Endodermal cell (in vitro differentiated cells): ENCODE measurements at places on chromosomes 3 and 15. TPM values are rescaled to one million over a fixed set of nuclear protein-coding genes. Genes with fewer than 3 reads are reported as not detected.

DNA sequence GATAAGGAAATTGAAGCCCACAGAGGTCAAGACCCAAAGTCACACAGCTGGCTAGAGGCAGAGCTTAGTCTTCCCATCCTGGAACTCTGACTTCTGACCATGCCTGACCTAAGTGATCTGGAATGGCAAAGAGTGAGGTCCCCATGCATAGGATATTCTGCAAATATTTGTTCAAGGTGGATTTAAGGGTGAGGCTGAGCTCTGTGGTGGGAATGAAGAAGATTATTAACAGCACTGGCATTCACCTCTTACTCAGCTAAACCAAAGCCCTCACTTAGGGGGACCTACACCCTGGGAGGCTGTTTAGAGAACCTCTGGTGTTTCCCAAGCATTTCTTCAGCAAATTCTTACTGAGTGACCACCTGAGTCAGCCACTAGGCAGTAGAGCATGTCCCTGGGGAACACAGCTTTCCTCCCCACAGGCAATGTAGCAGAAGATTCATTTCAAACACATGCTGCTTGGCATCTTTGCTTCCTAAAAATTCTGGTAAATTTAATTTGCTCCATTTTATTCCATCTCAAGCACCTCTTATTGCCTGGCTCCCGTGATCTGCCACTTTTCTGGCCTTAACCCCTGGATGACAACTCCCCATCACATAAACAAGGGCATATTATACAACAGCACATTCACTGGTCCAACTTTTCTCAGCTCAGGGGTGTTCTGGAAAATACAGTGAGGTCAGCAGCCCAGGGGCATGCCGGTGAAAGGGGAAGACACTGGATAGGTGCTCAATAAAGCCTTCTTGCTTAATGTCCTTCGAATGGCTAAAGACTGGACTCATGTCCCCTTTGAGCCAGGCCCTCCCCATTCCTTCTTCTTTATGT lies 176.0 kb downstream of the ABHD5 start:
- H3K27me3 ChIP-seq = peaks cover 11% of the 10 kb centered on the region
- H3K4me3 ChIP-seq = no peak overlapping the region
- H3K27ac ChIP-seq = no peak overlapping the region
- no peaks in the 10 kb centered on the region for H3K4me1 ChIP-seq

- DNase-seq = no peak
- no peaks in the 10 kb centered on the region for H3K36me3 ChIP-seq
- H3K4me1 ChIP-seq = peaks cover 7% of the 10 kb centered on the region
- no peak overlapping the region for H3K4me3 ChIP-seq
- H3K27ac ChIP-seq = no peak overlapping the region
These were observed 364.9 kb upstream of the DPPA4 start for GRCh38 chr3:109702252-109702651.

GRCh38 chr15:66802025-66803001 lies 100.3 kb downstream of the SMAD6 start:
- DNase-seq = peak; percentile 50
- peak overlapping the region; percentile 72 for H3K27ac ChIP-seq
- no peaks in the 10 kb centered on the region for H3K27me3 ChIP-seq
- H3K4me3 ChIP-seq = no peak overlapping the region
- H3K36me3 ChIP-seq = no peaks in the 10 kb centered on the region

- no peak overlapping the region for H3K27ac ChIP-seq
- H3K4me1 ChIP-seq = no peaks in the 10 kb centered on the region
- no peaks in the 10 kb centered on the region for H3K36me3 ChIP-seq
- H3K27me3 ChIP-seq = no peaks in the 10 kb centered on the region
- no peak overlapping the region for H3K4me3 ChIP-seq
These were observed 9.7 kb downstream of the RBMS3 start for GRCh38 chr3:29290596-29290995.

- peaks cover 7% of the 10 kb centered on the region for H3K36me3 ChIP-seq
- no peaks in the 10 kb centered on the region for H3K27me3 ChIP-seq
- H3K27ac ChIP-seq = no peak overlapping the region
- DNase-seq = no peak
These were observed 94.9 kb downstream of the AKAP13 start for GRCh38 chr15:85475317-85475701.

GRCh38 chr3:23594894-23595670 lies 210.7 kb upstream of the UBE2E1 start:
- H3K4me3 ChIP-seq = no peak overlapping the region
- peaks cover 7% of the 10 kb centered on the region for H3K36me3 ChIP-seq
- no peaks in the 10 kb centered on the region for H3K27me3 ChIP-seq
- H3K27ac ChIP-seq = no peak overlapping the region
- DNase-seq = no peak

DNA sequence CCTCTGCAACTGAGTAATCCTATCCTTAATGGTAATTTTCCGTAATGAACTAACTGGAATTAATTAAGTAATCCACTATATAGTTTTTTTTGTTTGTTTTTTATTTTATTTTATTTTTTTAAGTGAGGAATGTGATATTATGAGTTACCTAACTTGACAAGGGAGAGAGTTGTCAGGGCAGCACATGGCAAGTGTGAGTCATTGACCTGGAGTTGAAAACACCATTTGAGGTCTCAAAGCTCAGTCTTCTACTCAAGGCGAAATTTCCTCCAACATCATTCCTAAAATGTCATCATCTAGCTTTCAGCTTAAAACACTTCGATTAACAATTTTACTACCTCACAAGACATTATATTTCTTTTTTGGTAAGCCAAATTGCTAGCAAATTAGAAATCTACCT lies 87.8 kb downstream of the NECTIN3 start:
- no peaks in the 10 kb centered on the region for H3K27me3 ChIP-seq
- DNase-seq = no peak
- H3K4me1 ChIP-seq = no peaks in the 10 kb centered on the region
- no peaks in the 10 kb centered on the region for H3K36me3 ChIP-seq

- DNase-seq = no peak
- no peak overlapping the region for H3K27ac ChIP-seq
- H3K36me3 ChIP-seq = no peaks in the 10 kb centered on the region
- peak overlapping the region; percentile 80 for H3K4me3 ChIP-seq
- H3K4me1 ChIP-seq = no peaks in the 10 kb centered on the region
These were observed 36.6 kb upstream of the EPHB3 start for GRCh38 chr3:184524981-184525336.

DNA sequence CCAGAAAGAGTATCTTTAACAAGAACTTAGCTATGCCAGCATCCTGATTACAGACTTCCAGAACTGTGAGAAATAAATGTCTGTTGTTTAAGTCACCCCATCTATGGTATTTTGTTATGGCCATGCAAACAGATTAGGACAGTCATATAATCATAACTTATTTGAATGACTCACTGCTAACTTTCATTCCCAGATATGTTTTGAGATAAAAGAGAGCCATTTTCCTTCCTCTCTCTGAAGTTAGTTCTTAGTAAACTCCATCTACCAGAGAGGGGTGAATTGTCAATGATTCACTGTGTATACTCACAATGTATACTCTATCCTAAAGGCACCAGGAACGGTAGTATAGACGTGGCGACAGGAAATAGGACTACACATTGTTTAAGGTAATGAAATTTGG lies 179.4 kb upstream of the DPH6 start:
- no peak overlapping the region for H3K27ac ChIP-seq
- no peak for DNase-seq
- H3K27me3 ChIP-seq = no peaks in the 10 kb centered on the region
- no peaks in the 10 kb centered on the region for H3K36me3 ChIP-seq
- H3K4me1 ChIP-seq = no peaks in the 10 kb centered on the region
- no peak overlapping the region for H3K4me3 ChIP-seq

DNA sequence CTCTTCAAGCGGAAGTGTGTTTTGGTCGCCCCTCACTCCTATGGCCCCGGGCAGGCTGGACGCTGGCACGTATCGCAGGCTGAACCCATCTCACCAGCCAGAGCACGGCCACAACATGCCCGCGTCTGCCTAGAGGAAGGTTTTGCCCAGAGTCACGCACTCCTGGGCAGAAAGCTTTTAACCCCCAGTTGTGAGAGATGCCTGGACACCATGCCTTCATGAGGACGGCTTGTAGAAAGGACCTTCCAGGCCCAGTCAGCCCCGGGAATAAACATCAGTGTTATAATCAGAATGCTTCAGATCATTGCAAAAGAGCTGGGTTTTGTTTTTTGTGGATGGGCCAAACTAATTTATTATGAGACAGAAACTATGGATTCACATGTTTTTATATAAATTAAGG lies 16.5 kb downstream of the CYFIP1 start:
- no peak for DNase-seq
- no peaks in the 10 kb centered on the region for H3K4me1 ChIP-seq
- H3K36me3 ChIP-seq = peaks cover 10% of the 10 kb centered on the region
- no peak overlapping the region for H3K4me3 ChIP-seq
- no peaks in the 10 kb centered on the region for H3K27me3 ChIP-seq
- H3K27ac ChIP-seq = no peak overlapping the region

GRCh38 chr15:47756872-47757271 lies 39.6 kb downstream of the SEMA6D start:
- no peak overlapping the region for H3K4me3 ChIP-seq
- H3K4me1 ChIP-seq = no peaks in the 10 kb centered on the region
- no peaks in the 10 kb centered on the region for H3K27me3 ChIP-seq
- peaks cover 52% of the 10 kb centered on the region for H3K36me3 ChIP-seq

GRCh38 chr3:144287001-144287400 lies 315.4 kb downstream of the DIPK2A start:
- no peak overlapping the region for H3K27ac ChIP-seq
- no peaks in the 10 kb centered on the region for H3K27me3 ChIP-seq
- no peaks in the 10 kb centered on the region for H3K36me3 ChIP-seq
- DNase-seq = no peak

GRCh38 chr15:70316059-70316600 lies 218.4 kb upstream of the TLE3 start:
- H3K27me3 ChIP-seq = no peaks in the 10 kb centered on the region
- peaks cover 8% of the 10 kb centered on the region for H3K4me1 ChIP-seq
- H3K27ac ChIP-seq = no peak overlapping the region
- no peak for DNase-seq
- no peaks in the 10 kb centered on the region for H3K36me3 ChIP-seq
- no peak overlapping the region for H3K4me3 ChIP-seq

DNA sequence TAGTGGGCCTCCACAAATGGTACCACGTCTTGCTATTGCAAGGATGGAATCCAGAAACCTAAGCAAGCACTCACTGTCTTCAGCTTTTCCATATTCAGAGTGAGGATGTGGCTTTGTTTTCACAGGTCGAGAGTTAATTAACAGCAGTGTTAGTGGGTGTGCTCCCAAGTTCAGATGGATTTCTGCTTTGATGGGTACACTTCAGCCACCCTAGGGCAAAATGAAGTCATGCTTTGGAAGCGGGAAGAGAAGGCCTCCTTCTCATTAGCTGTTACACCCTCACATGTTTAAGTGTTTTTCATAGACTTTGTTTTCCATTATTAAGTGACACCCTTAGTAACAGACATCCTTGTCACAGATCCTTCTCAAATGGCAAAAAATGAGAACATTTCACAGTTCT lies 36.3 kb upstream of the DYNC1LI1 start:
- no peaks in the 10 kb centered on the region for H3K36me3 ChIP-seq
- H3K27me3 ChIP-seq = no peaks in the 10 kb centered on the region

GRCh38 chr3:170356596-170357175 lies 829 bp upstream of the SKIL start:
- peak; percentile 92 for DNase-seq
- no peaks in the 10 kb centered on the region for H3K4me1 ChIP-seq
- H3K36me3 ChIP-seq = peaks cover 22% of the 10 kb centered on the region
- H3K4me3 ChIP-seq = peak overlapping the region; percentile 92
- H3K27ac ChIP-seq = peak overlapping the region; percentile 99

DNA sequence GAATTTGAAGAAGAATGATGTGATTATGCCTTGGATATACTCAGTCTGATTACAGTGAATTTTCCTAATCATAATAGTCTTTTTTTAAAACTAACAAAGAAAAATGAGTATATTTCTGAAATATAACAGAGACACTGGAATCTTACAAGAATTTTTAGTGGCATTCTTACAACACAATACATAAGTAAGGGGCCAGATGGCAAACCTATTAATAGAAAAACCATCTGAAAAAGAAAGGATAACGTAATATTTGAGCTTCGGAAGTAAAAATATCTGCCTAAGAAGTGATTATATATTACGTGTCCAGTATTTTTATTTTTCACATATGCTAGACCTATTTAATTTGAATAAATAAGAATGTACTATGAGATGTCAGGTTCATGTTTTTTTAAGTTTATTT lies 452.8 kb downstream of the NAALADL2 start:
- H3K36me3 ChIP-seq = no peaks in the 10 kb centered on the region
- DNase-seq = no peak
- no peaks in the 10 kb centered on the region for H3K4me1 ChIP-seq
- no peak overlapping the region for H3K4me3 ChIP-seq
- no peaks in the 10 kb centered on the region for H3K27me3 ChIP-seq

GRCh38 chr3:5002174-5002870 lies 23.1 kb downstream of the BHLHE40 start:
- no peak overlapping the region for H3K27ac ChIP-seq
- no peaks in the 10 kb centered on the region for H3K36me3 ChIP-seq
- peak; percentile 85 for DNase-seq
- H3K4me1 ChIP-seq = peaks cover 16% of the 10 kb centered on the region
- H3K27me3 ChIP-seq = no peaks in the 10 kb centered on the region
- no peak overlapping the region for H3K4me3 ChIP-seq

- no peak for DNase-seq
- no peaks in the 10 kb centered on the region for H3K4me1 ChIP-seq
These were observed 174.4 kb upstream of the LPP start for GRCh38 chr3:187979564-187979963.

- no peaks in the 10 kb centered on the region for H3K4me1 ChIP-seq
- no peak for DNase-seq
- H3K27me3 ChIP-seq = no peaks in the 10 kb centered on the region
- peaks cover 73% of the 10 kb centered on the region for H3K36me3 ChIP-seq
These were observed 52.0 kb downstream of the SNRK start for GRCh38 chr3:43338295-43338694.

DNA sequence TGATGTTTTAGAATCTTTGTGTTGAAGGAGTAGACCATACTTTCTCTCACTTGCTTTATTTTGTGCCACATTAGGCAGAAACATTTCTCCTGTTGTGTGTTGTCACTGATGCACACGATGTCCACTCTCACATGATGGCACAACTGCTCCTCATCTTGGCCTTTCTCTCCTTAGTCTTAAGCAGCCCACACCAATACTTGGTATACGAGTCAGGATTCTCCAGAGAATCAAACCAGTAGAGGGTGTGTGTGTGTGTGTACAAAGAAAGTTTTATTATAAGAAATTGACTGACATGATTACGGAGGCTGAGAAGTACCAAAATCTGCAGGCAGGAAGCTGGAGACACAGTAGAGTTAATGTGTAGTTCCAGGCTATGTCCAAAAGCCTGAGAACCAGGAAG lies 187.1 kb downstream of the ALCAM start:
- H3K27ac ChIP-seq = no peak overlapping the region
- DNase-seq = no peak
- H3K4me3 ChIP-seq = no peak overlapping the region

- no peak overlapping the region for H3K4me3 ChIP-seq
- no peak overlapping the region for H3K27ac ChIP-seq
- no peaks in the 10 kb centered on the region for H3K27me3 ChIP-seq
- H3K36me3 ChIP-seq = no peaks in the 10 kb centered on the region
- no peaks in the 10 kb centered on the region for H3K4me1 ChIP-seq
These were observed 16.7 kb upstream of the PIGZ start for GRCh38 chr3:196985298-196985697.

Gene EXD1
- not detected in 3 replicates for total RNA-seq

Gene TRIM71
- 99.1 to 162 TPM (median 154 TPM) in 3 replicates for total RNA-seq

Gene PYGO1
- total RNA-seq = 2.0 TPM in 2 replicates

Gene SNX33
- 13.7 to 20.3 TPM (median 18.9 TPM) in 3 replicates for total RNA-seq

Gene ACAN
- total RNA-seq = 0.23 to 0.38 TPM (median 0.29 TPM) in 3 replicates

Gene IRAK2
- 0.40 to 0.66 TPM (median 0.44 TPM) in 3 replicates for total RNA-seq

Gene LARP6
- total RNA-seq = 23.1 to 28.9 TPM (median 24.9 TPM) in 3 replicates

Gene IQCF5
- total RNA-seq = not detected in 2 replicates

Gene ECE2
- total RNA-seq = not detected in 3 replicates

Gene GABRR3
- not detected in 3 replicates for total RNA-seq

Gene MOBP
- 7.0 and 7.1 TPM in 2 replicates for total RNA-seq

Gene DNASE1L3
- 0.47 TPM in 1 of 2 replicates, not detected in the other for total RNA-seq
